KG1 (cell line): ENCODE measurements at places on chromosomes 7 and 10.

- no peak for DNase-seq
Measured at GRCh38 chr7:28135315-28135714, 45.3 kb downstream of the JAZF1 start.

DNA sequence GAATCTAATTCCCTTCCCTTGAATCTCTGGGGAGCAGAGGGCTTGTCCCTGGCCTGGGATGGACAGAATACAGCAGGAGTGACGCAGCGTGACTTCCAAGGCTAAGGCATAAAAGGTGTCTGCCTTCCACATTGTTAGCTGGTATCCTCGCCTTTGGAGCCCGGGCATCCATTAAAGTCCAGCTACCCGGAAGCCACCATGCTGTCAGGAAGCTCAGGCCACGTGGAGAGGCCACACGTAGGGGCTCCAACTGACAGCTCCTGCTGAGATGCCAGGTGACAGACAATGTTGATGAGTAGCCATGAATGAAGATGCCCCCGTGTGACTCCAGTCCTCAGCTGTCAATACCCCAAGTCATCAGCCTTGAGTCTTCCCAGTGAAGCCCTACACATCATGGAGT is 99.9 kb downstream of the OAT start:
- DNase-seq: no peak

DNA sequence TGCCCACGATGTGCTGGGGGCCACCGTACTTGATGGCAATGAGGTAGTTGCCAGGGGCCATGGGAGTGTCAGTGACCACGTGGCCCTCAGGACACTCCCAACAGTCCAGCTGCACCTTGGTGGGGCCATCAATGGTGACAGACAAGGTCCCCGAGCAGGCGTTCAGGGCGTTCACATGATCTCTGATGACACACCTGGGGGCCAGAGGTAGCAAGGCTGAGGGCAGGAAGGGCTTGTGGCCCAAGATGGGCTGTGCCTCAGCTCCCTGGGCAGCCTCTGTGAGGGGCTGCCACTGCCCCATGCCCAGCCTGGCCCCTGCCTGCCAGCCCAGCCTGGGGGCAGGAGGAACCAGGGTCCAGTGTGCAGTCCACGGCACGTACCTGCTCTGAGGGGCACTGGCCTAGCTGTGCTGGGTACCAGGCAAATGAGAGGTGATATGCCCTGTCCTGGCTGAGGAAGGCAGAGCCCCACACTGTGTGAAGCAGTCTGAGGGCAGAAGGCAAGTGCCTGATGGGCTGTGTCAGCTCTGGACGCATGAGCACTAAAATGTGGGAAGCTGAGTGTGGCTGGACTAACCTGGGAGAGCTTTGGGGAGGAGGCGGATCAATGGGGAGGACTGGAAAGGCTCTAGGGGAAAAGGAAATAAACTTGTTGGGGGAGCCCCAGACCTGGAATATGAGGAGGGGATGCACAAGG is 3.5 kb upstream of the KCP start:
- no peak for DNase-seq

- no peak for DNase-seq
Measured at GRCh38 chr7:124113045-124113444, 80.2 kb upstream of the TMEM229A start.

DNA sequence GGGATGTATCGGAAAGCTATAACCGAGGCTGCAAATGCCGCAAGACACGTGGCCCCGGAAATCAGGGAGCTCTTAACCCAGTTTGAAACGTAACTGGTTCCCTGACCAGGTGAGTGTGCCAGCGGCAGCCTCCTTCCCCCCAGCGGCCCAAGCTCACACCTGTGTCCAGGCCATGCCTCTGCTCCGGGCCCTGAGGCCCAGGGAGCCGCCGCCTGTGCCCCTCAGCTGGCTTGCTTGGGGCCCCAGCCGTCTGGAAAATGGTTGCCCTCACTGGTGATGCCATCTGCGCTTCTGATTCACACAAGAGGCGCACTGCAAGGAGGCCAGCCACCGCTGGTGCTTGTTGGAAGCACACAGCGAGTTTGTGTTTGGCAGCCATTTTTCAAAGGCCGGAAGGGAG is 9.2 kb downstream of the PWWP2B start:
- DNase-seq: no peak

DNA sequence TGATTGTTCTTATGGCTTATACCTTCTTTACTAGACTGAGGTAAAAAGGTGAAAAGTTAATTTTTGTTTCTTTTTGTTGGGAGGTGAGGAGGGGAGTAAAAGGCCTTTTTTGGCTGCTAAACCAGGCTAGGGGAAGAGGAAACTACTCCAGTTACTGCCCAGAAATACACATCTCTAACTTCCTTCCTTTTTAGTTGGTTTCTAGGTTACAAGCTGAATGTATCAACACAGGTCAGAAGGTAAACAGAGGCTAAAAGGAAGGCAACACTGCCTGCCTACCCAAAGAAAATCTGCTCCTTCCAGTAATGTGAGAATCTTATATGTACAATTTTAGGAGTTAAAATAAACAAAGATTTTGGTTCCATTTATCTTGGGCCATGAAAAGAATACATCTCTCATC is 140.4 kb downstream of the NRBF2 start:
- DNase-seq: no peak

DNA sequence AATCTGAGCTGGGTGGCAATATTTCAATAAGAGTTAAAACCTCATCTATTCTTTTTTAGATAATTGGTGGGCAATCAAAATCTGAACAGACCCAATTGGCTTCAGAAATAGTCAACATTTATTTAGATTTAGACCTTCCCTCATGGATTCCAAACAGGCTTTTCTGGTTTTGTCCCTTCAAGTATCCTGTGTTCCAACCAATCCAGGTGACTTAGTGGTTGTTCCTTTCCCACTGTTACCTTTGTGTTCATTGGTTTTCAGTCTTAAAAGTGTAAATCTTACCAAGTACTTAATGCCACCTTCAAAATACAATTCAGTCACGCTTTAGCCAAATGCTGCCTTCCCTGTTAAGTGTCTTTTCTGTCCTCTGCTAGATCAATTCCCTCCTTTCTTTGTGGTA is 85.9 kb downstream of the AHR start:
- DNase-seq: no peak

DNA sequence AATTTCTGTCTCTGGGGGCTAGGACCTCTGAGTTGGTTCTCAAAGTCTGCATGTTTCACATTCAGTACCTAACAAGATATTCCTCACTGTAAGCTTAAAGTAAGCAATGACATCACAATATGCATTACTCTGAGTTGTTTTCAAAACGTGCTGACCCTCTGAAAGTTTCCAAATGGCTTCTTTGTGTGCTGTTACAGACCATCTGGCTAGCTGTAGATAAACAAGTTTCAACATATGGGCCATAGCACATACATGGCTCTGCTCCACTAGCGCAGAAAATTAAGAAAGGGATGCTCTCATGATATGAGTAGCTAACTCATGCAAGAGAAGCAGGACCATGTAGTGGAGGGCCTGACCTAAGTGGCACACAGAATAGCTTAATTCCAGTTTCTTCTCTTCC is 119.0 kb downstream of the HTR7 start:
- DNase-seq: no peak

- DNase-seq: no peak
Measured at GRCh38 chr7:43799605-43800004, 41.1 kb downstream of the BLVRA start.

DNA sequence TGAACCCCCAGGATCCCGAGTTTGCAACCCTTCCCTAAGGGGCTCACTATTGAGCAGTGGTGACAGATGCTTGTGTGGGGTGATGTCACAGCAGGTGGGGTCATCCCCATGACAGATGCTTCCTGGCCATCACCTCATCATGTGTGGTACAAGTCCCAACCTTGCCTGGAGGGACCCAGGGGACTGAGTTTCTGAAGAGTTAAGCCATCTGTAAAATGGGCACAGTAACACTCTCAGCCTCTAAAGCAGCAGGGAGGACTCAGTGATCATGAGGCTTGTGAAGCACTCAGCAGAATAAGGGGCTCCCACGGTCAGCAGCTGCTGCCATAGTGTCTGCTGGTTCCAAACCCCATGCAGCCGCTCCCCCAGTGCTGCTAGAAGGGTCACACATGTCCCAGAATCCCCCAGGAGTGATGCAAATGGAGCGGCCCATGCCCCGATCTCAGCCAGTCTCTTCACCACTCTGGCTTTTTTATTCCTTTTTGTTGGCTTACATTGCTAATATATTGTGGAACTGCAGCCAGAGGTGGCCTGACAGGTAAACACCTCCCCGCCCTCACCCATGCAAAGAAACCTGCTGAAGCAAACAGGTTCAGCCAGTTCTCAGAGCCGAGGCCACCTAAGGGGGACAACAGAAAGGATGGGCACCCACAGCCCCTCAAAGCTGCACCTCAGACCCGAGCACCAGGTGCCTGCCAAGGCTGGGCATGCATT is 102.1 kb upstream of the PDGFA start:
- no peak for DNase-seq

- DNase-seq: no peak
Measured at GRCh38 chr10:21021843-21022594, 124.9 kb upstream of the NEBL start.

GRCh38 chr7:90495241-90495640 is 25.8 kb downstream of the PTTG1IP2 start:
- DNase-seq: no peak
